ENCODE measurements at places on chromosomes 6 and 20.

DNA sequence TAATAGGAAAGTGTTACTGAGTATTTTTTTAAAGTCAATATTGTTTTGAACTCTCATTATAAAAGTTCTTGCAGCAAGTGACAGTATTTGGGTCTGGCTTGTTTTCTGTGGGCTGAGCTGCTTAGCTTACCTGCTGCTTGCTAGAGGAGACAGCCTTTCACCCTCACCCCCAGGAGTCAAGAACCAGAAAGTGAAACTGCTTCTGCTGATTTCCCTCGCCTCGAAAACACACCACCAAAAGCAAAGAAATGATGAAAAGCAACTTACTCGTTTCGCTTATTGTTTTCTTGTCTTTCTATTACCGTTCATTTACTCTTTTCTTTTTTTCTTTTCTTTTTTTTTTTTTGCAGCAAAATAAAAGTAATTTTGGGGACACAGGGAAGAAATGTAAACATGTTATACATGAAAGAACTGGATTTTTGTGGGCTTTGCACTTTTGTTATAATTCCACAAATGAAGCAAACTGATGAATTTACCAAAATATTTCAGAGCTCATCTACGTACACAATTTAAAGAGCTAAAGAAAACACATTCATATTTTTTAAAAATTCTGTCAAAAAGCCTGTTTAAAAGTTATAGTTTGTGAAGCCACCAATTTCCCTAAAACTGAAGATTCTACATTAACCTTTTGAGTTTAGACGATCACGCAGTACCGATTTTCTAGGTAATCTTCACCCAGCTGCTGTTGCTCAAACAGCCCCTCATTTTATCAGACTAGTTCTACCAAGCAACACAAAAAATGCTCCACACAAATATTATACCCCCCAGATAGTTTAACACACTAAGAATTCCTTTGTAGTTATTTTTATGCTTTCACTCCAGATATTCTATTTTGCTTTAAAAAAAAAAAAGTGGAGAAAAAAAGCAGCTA, 1.7 kb downstream of the SCML4 start:
- no peak for DNase-seq

- peak; percentile 73 for DNase-seq
Observed at GRCh38 chr20:40160097-40160550, 528.9 kb downstream of the MAFB start.

GRCh38 chr6:39335780-39336545, 13.5 kb upstream of the KCNK16 start:
- no peak for DNase-seq

DNA sequence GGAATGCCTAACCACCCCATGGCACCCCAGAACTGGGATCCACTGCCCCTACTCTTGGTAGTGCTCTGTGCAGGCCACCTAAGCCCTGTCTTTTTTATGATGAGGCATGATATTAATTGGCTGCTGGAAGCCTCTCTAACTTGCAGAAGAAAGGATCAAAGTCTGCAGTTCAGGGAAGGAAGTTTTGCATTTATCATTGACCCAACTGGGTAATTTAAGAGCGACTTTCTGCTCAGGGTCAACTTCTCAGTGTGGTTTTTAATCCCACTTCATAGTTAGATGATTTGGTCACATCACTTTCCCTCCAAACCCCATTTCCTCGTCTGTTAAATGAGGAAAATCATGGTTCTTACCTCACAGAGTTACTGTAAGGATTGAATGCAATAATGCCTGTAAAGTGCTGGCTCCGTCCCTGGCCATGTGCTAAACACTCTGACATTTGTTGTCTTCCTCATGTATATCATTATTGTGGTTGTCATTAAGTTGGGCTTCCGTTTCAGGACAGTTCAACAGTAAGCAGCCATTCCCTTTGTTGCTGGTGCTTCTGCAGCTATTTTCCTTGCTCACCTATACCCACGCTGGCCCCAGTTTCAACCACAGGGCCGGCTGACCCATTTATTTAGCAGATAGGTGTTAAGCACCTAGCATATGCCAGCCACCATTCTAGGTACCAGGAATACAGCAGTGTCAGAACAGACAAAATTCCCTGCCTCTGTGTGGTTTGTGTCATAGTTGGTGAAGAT, 14.2 kb downstream of the E2F3 start:
- DNase-seq, result no peak

- DNase-seq, result no peak
Observed at GRCh38 chr6:12200761-12201160, 89.4 kb upstream of the EDN1 start.

- DNase-seq, result no peak
Observed at GRCh38 chr6:95365454-95365853, 211.9 kb upstream of the MANEA start.

DNA sequence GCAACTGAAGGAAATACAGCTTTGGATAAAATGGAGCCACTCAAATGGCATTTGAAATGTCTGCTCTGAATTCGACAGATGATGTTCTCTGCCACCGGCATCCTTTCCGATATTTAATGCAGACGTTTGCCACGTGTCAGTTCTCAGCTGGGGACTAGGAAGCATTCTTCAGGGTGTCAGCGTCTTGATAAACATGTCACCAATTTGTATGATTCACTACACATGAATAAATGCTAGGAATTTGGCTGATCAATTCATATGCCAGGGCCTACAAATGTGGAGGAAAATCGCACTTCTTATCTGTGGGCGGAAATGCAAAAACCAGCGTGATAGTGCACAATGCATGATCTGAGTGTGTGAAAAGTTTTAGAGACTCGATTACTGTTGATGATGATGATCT, 169.5 kb downstream of the SLC24A3 start:
- no peak for DNase-seq

GRCh38 chr20:14957402-14957801, 620.0 kb upstream of the FLRT3 start:
- DNase-seq, result no peak

DNA sequence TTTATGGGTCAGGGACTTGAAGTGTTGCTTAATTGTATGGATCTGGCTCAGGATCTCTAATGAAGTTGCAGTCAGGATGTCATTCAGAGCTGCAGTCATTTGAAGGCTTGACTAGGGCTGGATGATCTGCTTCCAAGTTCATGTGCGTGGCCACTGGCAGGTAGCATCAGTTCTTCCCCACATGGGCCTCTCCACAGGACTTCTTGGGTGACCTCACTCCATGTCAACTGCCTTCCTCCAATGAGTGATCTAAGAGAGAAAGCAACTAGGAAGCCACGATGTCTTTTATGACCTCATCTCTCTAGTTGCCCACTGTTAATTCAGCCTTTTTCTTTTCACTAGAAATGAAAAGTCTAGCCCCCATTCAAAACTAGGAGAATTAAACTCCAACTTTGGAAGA, 104.1 kb downstream of the COL9A1 start:
- DNase-seq, result no peak

DNA sequence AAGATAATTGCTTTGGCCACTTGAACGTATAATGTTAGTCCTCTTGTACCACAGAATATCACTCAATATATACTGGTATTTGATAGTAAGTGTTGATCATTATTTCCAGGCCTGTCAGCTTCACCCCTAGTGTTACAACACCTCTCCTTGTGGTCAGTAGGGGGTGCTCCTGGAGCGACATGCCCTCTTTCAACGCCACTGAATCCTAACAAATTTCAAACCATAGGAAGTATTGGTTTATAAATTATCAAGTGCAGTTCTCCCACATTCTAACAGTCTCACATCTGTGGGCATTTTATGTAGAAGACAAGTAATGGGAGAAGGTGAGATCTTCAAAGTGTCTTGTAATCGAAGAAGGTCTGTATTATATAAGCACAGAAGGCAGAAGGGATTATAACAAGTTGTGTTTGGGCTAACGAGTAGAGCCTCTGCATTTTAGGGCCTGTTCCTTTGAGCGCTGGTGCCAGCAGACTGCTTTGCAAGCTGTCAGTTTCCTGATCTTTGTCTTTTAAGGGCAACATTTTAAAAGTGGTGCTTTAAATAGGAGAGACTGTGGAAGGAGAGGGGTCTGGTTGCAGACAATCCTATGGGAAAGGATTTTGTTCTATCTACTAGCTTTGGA, 57.1 kb upstream of the CEP162 start:
- peak; percentile 24 for DNase-seq

DNA sequence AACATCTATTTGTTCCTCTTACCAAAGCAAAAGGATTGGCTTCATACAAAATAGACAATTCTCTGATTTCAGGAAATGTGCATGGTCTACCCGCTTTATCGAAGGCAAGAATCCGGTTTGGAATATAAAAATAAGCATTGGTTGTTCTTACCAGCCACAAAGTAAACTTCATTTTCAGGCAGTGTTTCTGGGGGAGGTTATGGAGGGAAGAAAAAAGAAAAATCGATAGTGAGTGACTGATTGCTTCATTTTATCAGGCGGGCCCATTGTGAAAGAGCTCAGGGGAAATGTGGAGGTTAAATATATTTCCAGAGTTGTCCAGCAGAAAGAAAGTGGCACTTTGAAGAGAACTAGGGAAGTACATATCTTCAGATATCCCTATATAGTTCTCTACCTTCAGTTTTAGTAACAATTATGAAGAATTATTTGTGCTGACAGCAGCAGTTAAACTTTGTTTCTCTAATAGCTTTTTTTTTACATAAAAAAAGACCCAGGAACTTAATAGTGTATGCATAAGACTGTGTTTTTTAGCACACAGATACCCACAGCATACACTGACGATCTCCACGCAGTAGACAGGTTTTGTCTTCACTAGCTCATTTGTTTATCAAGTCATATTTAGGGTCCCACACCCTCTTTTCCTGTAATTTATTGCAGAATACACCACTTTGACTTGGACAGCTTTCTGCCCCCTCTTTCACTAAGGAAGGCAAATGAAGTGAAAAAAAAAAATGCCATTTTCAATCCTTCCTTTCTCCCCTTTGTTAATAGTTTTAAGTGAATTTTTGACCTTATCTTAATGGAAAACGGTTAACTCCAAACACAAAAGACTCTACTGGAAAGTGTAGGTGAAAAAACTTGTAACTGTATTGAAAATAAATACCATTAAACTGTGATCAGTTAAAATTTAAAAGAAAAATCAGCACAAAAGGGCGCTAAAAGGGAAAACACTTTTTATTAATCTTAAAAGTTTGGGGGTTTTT, 2.9 kb downstream of the POU3F2 start:
- no peak for DNase-seq

GRCh38 chr20:22763257-22763906, 179.0 kb upstream of the FOXA2 start:
- peak; percentile 89 for DNase-seq

DNA sequence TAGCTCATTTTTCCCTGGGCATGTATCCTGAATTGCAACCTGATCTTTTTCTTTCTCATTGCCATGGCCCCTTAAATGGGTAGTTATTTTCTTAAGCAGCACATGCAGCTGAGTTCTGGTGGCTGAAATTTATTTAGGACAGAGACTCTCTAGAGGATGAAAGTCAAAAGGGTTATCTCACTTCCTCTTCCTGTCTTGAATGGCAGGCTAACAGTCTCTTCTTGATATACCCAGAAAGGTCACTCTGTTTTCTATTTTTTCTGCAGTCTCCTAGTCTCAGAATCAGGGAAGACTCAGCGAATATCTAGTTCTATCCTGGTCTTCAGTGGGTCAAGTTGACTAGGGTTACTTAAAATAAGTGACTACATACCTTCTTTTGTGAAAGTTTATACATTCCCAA, 243.3 kb downstream of the EPHA7 start:
- DNase-seq, result no peak

Data from epithelial cell of esophagus (primary cell).